ENCODE measurements at places on chromosomes 5 and 9.

GRCh38 chr9:124786881-124787573 is 10.1 kb downstream of the OLFML2A start:
- no peak for DNase-seq

DNA sequence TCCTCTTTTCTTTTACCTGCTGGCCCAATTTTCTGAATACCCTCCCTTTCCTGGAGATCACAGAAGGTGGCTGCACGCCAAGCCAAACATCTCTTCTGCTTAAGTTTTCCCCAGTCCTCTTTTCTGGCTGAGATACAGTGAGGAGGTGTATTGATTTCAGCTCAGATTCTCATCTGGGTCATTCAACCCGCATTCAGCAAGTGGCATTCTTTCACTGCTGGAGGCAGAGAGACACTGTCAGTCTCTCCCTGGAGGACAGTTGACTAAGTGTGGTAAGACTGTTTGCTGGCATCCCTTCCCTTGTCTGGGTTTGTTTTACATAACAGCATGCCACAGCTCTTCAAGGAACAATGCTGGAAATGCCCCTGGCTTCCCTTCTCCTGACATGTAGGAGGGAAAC is 60.5 kb downstream of the GABRG2 start:
- DNase-seq: no peak

- no peak for DNase-seq
Measured at GRCh38 chr9:22454016-22454415, 7.4 kb downstream of the DMRTA1 start.

GRCh38 chr9:5982317-5982716 is 33.1 kb downstream of the RANBP6 start:
- no peak for DNase-seq

GRCh38 chr5:152542741-152543140 is 137.7 kb upstream of the NMUR2 start:
- DNase-seq: no peak

GRCh38 chr9:107409581-107410389 is 79.8 kb downstream of the KLF4 start:
- DNase-seq: no peak

DNA sequence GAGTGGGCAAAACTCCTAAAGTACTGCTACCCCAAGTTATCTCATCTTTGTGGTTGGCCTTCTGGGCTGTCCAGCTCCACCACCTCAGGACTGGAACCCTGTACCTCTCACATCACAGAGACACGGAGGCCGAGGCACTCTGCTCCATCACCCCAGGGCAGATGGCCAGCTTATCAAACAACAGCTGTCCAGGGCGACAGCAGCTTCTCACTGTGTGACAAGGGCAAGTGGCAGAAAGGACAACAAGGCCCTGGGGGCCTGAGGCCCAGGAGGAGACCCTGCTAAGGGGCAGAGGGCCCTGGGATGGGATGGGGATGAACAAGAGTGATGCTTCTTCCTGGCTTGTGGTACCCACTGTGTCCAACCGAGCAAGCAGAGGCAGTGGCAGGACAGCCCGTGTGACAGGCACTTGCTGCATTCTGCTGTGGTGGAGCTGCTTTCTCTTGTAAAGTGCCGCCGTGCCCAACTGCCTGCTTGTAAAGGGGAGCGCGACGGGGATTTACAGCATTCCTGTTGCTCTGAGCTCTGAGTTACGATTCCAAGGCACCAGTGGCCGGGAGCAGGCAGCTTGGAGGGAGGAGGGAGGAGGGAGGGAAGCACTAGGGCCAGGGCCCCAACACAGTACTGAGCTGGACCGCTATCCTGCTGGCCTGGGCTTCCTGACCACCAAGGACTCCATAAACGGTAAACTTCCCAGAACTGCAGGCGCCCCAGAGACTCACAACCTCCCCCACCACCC is 71.2 kb downstream of the SHB start:
- no peak for DNase-seq

DNA sequence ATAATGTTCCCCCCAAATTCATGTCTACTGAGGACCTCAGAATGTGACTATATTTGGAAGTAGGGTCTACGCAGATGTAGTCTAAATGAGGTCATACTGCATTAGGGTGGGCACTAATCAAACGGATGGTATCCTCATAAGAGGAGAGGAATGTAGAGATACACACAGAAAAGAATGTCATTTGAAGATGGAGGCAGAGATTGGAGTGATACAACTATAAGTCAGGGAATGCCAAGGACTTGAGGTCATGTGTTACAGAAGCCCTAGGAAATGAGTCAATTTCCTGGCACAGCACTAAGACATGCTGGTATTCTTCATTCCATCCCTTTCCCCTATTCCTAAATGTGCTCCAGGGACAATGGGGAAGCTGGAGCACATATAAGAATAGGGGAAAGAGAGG is 758 bp upstream of the PDCD1LG2 start:
- DNase-seq: peak; percentile 97

DNA sequence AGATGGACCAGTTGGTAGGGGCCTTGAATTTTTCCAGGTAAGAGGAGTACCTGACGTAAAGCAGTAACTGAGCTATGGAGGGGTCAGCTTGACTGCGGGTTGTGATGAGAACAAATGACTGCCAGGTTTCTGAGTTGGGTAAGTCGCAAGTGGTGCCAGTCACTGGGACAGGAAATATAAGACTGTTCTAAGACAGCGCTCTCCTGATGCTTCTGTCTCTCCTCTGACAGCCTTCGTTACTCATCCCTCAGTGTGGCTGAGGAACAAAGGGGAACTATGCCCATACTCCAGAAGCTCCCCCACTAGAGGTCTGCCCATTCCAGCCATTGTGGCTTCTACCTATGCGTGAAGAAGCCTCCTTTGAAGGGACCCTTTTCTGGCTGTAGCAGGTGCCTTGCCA is 13.3 kb downstream of the CAVIN4 start:
- DNase-seq: no peak

DNA sequence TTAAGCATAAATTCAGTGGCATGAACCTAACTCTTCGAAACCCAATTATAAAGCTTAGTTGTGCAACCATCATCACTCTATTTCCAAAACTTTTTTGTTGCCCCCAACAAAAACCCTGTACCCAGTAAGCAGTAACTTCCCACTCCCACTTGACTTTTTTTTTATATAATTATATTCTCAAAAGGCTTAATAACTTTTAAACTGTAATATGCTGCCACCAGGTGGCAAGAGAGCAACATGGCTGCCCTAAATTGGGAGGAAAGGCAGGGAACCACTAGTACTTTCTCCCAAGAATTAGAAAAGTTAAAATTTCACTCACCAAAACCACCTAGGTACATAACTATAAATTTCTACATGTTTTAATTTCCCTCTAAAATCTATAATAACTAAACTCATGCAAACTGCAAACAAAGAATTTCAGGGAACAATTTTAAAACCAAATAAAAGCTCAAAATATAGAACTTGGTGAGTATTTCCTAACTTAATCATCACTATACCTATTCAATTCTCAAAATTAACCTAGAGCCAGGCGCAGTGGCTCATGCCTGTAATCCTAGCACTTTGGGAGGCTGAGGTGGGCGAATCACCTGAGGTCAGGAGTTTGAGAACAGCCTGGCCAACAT is 50.2 kb upstream of the RNF38 start:
- DNase-seq: peak; percentile 27

DNA sequence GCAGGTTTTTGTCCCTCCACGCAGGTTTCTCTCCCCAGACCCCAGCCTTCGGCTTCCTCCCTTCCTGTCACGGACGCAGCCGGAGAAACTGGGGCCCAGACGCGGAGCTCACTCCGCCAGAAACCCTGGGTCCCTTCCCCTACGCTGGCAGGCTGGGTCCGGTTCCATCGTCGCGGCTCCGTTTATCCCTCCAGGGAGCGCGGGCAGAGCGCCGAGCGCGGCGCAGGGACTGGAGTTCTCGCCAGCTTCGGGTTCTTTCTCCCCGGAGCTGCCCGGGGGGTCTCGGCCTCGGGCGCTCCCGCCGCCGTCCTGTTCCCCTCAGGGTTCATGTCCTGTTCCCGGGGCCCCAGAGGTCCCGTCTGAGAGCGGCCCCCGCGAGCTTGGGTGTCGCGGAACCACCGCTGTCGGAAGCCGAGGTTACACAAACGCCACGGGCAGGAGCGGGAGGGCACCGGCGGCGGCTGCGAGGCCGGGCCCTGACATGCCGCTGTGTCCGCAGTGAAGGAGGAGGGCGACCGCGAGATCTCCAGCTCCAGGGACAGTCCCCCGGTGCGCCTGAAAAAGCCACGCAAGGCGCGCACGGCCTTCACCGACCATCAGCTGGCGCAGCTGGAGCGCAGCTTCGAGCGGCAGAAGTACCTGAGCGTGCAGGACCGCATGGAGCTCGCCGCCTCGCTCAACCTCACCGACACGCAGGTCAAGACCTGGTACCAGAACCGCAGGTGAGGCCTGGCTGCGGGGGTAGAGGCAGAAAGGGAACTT is 4.6 kb downstream of the BARHL1 start:
- no peak for DNase-seq

DNA sequence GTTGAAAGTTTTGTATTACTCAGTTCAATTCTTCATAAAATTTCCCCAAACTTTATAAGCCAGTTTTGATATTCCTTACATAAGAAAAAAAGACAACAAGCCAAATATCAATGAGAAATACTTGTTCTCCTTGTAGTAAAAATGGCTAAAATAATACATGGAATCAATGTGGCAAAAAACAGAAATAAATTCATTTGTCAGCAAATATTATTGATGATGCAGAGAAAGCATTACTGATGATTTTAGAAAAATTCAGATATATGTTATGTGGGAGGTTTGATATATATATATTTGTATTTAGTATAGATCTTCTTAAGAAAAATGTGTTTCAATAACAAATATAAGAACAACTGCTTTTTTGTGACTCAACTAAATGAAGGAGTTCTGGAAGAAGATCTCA is 127.0 kb upstream of the PUM3 start:
- DNase-seq: no peak
